CD8-positive, alpha-beta memory T cell (primary cell): ENCODE measurements at places on chromosomes 12 and 14.

GRCh38 chr12:117872546-117873169 lies 96.1 kb downstream of the KSR2 start:
- peaks cover 3% of the 10 kb centered on the region for H3K27me3 ChIP-seq
- DNase-seq: no peak
- no peaks in the 10 kb centered on the region for H3K36me3 ChIP-seq
- H3K4me1 ChIP-seq: no peaks in the 10 kb centered on the region
- H3K4me3 ChIP-seq: no peak overlapping the region
- no peak overlapping the region for H3K27ac ChIP-seq

DNA sequence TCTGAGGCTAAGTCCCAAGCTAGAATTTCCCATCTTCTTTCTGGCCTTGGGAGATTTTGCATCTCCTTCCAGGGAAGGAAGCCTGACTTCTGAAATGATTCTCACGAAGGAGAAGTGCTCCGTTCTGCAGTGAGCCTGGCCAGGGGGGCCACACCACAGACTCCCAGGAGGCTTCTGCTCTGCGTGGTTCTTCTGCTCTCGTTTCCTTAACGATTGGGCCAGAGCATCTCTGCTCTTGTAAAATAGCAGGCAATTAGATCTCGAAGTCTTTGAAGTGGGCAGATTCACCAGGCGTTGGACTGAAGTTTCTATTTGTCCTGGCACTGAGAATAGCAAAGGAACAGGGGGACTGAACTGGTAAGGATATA lies 6.7 kb upstream of the BATF start:
- H3K4me1 ChIP-seq: peaks cover 31% of the 10 kb centered on the region
- no peaks in the 10 kb centered on the region for H3K36me3 ChIP-seq
- peak overlapping the region; percentile 62 for H3K27ac ChIP-seq
- no peak for DNase-seq
- no peaks in the 10 kb centered on the region for H3K27me3 ChIP-seq

- no peak overlapping the region for H3K4me3 ChIP-seq
- no peak overlapping the region for H3K27ac ChIP-seq
- no peaks in the 10 kb centered on the region for H3K4me1 ChIP-seq
Observed at GRCh38 chr12:6708960-6709394, 8.4 kb upstream of the PIANP start.

GRCh38 chr12:64521833-64522232 lies 69.9 kb downstream of the TBK1 start:
- no peak for DNase-seq
- H3K4me3 ChIP-seq: no peak overlapping the region
- no peaks in the 10 kb centered on the region for H3K36me3 ChIP-seq
- no peaks in the 10 kb centered on the region for H3K27me3 ChIP-seq

- peaks cover 17% of the 10 kb centered on the region for H3K4me1 ChIP-seq
- no peak overlapping the region for H3K4me3 ChIP-seq
Observed at GRCh38 chr12:64387197-64387816, 3.3 kb downstream of the C12orf56 start.

GRCh38 chr14:91893007-91893406 lies 25.7 kb upstream of the TC2N start:
- no peaks in the 10 kb centered on the region for H3K27me3 ChIP-seq
- peaks cover 59% of the 10 kb centered on the region for H3K4me1 ChIP-seq
- no peak overlapping the region for H3K27ac ChIP-seq
- H3K36me3 ChIP-seq: no peaks in the 10 kb centered on the region
- no peak overlapping the region for H3K4me3 ChIP-seq

GRCh38 chr12:67315661-67316060 lies 46.5 kb downstream of the CAND1 start:
- no peaks in the 10 kb centered on the region for H3K27me3 ChIP-seq
- no peak overlapping the region for H3K4me3 ChIP-seq
- no peak overlapping the region for H3K27ac ChIP-seq
- DNase-seq: no peak

DNA sequence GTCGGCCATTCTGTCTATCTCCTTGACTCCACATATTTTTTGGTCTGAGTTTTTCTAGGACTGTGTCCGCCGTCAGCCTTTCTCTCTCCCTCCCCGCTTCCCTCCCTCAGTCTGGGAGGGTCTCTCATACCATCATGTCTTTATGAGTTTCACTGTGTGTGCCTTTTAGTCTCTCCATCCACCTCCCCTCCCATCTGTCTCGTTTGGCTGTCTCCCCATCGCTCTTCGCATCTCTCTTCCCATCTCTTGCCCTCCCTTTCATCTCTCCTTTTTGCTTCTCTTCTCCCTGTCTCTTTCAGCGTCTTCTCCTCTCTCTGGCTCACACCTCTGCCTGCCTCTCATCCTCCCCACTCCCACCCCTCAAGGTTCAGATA lies 6.9 kb upstream of the CISTR start:
- no peaks in the 10 kb centered on the region for H3K36me3 ChIP-seq
- no peak overlapping the region for H3K4me3 ChIP-seq
- no peak overlapping the region for H3K27ac ChIP-seq
- peaks cover 9% of the 10 kb centered on the region for H3K4me1 ChIP-seq
- H3K27me3 ChIP-seq: peaks cover 31% of the 10 kb centered on the region

DNA sequence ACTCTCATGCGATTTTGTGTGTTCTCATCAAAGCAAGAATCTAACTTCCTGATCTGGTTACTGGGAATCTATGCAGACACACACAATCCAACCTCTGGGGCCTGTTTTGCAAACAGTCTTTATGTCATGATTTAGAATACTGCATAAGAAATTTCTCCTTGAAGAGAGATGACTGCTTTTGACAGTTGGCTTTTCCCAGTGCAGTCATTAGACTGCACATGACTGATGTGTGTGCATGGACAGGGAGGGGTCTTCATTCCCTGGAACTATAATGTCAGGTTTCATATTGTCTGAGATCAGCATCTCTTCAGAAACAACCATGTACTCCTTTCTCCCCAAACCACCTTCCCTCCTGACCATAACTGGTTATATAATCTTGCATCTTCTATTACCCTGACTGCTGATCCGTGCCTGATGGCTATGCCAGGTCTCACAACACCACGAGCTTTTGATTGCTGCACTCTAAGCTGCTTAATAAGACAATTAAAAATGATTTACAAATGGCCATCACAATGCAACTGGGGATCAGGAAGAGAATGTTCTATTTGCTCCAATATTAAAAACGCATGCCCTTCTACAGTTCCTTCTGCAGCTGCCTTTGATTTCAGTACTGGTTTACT lies 995.4 kb downstream of the NRXN3 start:
- H3K4me1 ChIP-seq: no peaks in the 10 kb centered on the region
- no peak overlapping the region for H3K27ac ChIP-seq
- DNase-seq: no peak
- no peaks in the 10 kb centered on the region for H3K36me3 ChIP-seq
- H3K4me3 ChIP-seq: no peak overlapping the region

DNA sequence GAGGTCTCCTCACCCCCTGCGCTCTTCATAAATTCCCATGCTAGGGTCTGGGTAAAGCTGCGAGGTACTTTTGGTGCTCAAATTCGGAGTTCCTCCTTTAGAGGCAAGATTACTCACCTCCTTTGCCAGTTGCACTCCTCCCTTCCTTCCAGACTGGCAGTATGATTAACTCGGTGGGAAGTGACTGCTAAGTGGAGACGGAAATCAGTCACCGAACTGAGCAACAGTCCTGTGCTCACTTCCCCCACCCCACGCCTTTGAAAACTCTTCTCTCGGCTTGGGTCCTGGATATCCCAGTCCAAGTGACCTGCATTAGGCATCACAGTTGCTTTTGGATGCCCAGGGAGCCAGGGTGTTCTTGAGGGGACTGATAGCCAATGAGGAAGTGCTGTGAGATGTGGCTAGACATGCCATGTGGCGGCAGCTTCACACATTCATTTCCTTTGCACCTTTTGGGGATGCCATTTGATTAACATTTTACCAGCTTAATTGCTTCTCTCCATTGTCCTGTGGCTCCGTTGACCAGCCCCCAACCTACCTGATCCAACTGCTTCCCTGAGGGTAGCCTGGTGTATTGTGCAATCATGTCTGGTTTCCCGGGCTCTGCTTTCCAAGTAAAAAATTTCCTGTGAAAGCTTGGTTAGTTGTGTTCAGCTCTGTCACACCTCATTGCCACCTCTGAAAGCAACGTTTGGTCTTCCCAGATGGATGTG lies 840 bp downstream of the PNP start:
- H3K27ac ChIP-seq: peak overlapping the region; percentile 82
- peak overlapping the region; percentile 90 for H3K4me3 ChIP-seq
- no peaks in the 10 kb centered on the region for H3K27me3 ChIP-seq
- peaks cover 45% of the 10 kb centered on the region for H3K4me1 ChIP-seq

DNA sequence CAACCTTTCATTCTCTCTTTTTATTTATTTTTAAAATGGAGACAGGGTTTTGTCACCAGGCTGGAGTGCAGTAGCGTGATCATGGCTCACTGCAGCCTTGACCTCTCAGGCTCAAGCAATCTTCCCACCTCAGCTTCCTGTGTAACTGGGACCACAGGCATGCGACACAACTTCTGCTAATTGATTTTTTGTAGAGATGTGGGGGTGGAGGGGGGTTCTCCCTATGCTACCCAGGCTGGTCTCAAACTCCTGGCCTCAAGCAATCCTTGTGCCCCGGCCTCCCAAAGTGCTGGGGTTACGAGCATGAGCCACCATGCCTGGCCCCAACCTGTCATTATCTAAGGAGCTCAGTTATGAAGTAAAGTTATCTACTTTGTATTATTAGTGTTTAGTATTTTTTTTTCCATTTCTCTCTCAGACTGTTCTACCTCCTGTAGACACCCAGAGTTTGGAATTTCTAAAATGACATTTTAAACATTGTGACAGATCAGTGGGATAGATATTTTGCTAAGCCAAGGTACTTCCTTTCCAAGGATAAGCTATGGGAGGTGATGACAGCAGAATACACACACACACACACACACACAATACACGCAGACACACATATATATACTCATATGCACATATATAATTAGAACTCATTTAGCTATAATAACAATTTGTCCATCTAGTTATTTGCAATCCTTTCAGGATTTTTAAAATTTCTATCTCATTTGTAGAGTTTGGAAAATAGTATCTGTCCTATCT lies 2.1 kb upstream of the USP44 start:
- H3K27me3 ChIP-seq: no peaks in the 10 kb centered on the region
- no peak overlapping the region for H3K27ac ChIP-seq
- DNase-seq: no peak
- H3K4me3 ChIP-seq: no peak overlapping the region
- no peaks in the 10 kb centered on the region for H3K36me3 ChIP-seq
